ENCODE measurements at places on chromosomes 2 and 18. TPM values are rescaled to one million over a fixed set of nuclear protein-coding genes. Genes with fewer than 3 reads are reported as not detected.

DNA sequence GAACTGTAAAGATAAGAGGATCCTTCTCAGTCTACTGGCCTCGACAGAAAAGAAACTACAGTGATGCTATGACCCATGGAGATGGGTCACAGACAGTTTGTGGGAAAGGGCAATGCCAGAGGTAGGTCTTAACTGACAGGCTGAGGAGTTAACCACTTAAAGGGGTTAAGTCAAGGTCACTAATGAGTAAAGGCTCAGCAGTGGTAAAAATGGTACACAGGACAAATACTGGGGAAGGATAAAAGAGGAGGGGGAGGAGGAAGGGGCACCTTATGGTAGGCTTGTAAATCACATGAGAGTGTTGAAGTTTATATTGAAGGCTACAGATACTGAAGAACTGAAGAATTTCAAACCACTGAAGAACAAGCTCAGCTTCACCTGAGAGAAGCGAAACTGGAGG, 9.9 kb downstream of the IER3IP1 start:
- DNase-seq: no peak

DNA sequence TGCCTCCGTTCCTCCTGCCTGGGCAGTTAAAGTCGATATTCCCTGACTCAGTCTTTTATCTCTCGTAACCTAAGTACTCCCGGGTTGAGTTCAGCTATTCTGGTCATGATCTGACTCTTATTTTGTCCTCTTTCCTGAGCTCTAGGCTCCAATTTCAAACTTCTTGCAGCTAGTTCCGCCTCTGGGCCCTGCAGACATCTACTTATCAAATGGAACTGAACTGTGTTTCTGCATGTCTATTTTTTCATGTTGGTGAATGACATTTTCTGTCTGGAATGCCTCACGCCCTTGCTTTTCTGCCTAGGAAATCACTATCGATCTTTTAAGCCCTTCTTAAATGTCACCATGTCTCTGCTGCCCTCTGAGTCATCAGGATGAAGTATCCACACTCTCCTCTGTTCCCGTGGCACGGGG, 101.5 kb downstream of the VAPA start:
- DNase-seq: no peak

DNA sequence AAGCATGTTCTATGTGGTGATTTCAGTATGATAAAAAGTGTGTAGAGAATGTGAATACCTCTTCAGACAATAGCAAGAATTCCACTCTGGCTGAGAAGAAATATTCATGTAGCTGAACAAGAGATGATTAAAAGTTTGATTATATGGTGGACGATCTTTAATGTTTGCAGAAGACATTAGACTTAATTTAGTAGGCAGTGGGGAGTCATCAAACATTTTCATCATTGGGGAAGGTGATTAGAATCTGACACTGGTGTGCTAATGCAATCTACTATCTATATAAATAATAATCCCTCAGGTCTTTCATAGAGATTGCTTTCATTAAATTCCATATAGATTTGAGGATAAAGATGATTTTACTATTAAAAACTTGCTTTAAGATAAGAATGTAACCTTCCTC, 761.0 kb downstream of the SOCS6 start:
- no peak for DNase-seq

The EIF5B gene
- total RNA-seq: 68.8 TPM

GRCh38 chr18:39596221-39596620, 2030.6 kb upstream of the CELF4 start:
- DNase-seq: no peak

GRCh38 chr2:85926931-85927661, 38.3 kb upstream of the ST3GAL5 start:
- no peak for DNase-seq

The TRABD2A gene
- 7.5 TPM for total RNA-seq

The RAB6C gene
- total RNA-seq: 0.07 TPM

- no peak for DNase-seq
Measured at GRCh38 chr2:72630767-72631166, 195.1 kb downstream of the EXOC6B start.

DNA sequence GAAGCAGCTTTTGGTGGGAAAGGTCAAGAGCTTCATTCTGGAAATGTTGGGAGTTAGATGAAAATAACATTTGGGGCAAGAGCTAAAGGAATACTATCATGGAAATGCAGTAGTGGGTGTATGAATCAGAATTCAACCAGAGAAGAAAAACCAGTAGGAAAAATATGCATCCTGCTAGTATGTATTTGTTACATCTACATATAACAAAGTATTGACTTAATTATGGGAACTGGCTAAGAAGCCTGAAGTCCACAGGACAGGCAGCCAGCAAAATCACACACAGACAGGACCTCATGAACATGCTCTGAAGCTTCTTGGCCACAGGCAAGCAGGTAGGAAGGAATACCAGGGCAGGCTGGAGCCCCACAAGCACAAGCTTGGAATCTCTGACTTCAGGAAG, 185.8 kb downstream of the FBXO15 start:
- DNase-seq: no peak

GRCh38 chr18:37483221-37483971, 82.2 kb downstream of the CELF4 start:
- peak; percentile 59 for DNase-seq

DNA sequence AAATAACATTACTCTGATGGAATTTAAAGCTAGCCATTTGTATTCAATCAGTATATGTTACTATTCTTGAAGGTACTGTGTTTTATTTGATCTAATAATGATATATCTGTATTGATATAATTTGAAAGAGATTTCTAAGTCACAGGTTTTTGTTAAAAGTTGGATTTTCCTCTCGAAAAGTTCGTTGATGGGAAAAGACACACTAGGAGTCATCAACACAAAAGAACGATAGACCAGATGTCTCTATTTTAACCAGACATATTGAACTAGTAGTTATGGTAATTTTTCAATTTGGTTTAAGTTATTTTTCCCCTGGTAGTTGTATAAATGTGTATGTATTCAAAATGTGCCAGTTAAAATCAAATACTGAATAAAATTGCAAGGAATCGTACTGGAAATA, 2.5 kb downstream of the ASXL3 start:
- no peak for DNase-seq

GRCh38 chr2:75274936-75275335, 75.6 kb upstream of the TACR1 start:
- no peak for DNase-seq

- no peak for DNase-seq
Measured at GRCh38 chr18:57081899-57082298, 65.0 kb upstream of the BOD1L2 start.

- no peak for DNase-seq
Measured at GRCh38 chr18:56982766-56983165, 164.1 kb upstream of the BOD1L2 start.

GRCh38 chr2:63048367-63049171, 2.1 kb upstream of the OTX1 start:
- DNase-seq: peak; percentile 77
